Upper lobe of right lung (tissue), 1 donor: ENCODE measurements at places on chromosomes 5 and 9. TPM values are rescaled to one million over a fixed set of nuclear protein-coding genes. Genes with fewer than 3 reads are reported as not detected.
A peak's percentile ranks its signal among the peaks of the same experiment; 100 is the strongest.

- H3K27me3 ChIP-seq, result no peaks in the 10 kb centered on the region
- no peak for DNase-seq
- H3K4me1 ChIP-seq, result peaks cover 4% of the 10 kb centered on the region
- H3K27ac ChIP-seq, result no peak overlapping the region
- H3K36me3 ChIP-seq, result no peaks in the 10 kb centered on the region
- H3K4me3 ChIP-seq, result no peak overlapping the region
Observed at GRCh38 chr5:50856401-50857119, 190.1 kb downstream of the PARP8 start.

GRCh38 chr9:128631636-128632035 lies 25.0 kb downstream of the DYNC2I2 start:
- peaks cover 80% of the 10 kb centered on the region for H3K36me3 ChIP-seq
- peaks cover 30% of the 10 kb centered on the region for H3K4me1 ChIP-seq
- no peak overlapping the region for H3K4me3 ChIP-seq
- no peaks in the 10 kb centered on the region for H3K27me3 ChIP-seq

DNA sequence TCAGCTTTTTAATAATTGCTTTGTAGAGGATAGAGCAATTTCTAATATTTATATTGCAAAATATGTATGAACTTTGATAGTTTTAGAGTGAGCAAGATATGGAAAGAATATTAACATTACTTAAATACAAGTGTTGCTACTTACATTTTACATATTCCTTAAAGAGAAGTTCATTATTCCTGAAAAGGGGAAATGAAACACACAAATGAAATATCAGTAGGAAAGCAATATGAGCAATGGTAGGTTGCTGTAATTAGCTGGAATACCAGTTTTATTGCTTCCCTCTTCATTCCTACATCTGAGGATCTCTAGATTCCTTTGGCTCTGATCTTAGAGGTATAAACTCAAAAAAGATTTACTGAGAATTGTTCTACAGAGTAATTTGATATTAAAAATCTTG lies 414.1 kb downstream of the FAM170A start:
- H3K27ac ChIP-seq, result no peak overlapping the region
- no peak overlapping the region for H3K4me3 ChIP-seq
- DNase-seq, result no peak
- H3K4me1 ChIP-seq, result no peaks in the 10 kb centered on the region

TLR4 gene
- total RNA-seq, result 45.9 TPM

CDKN2B gene
- total RNA-seq, result 31.3 TPM

- H3K4me3 ChIP-seq, result no peak overlapping the region
- no peaks in the 10 kb centered on the region for H3K27me3 ChIP-seq
- H3K4me1 ChIP-seq, result peaks cover 37% of the 10 kb centered on the region
- peak; percentile 34 for DNase-seq
- H3K27ac ChIP-seq, result no peak overlapping the region
- no peaks in the 10 kb centered on the region for H3K36me3 ChIP-seq
Observed at GRCh38 chr5:150593593-150593992, 46.9 kb upstream of the SYNPO start.

DNA sequence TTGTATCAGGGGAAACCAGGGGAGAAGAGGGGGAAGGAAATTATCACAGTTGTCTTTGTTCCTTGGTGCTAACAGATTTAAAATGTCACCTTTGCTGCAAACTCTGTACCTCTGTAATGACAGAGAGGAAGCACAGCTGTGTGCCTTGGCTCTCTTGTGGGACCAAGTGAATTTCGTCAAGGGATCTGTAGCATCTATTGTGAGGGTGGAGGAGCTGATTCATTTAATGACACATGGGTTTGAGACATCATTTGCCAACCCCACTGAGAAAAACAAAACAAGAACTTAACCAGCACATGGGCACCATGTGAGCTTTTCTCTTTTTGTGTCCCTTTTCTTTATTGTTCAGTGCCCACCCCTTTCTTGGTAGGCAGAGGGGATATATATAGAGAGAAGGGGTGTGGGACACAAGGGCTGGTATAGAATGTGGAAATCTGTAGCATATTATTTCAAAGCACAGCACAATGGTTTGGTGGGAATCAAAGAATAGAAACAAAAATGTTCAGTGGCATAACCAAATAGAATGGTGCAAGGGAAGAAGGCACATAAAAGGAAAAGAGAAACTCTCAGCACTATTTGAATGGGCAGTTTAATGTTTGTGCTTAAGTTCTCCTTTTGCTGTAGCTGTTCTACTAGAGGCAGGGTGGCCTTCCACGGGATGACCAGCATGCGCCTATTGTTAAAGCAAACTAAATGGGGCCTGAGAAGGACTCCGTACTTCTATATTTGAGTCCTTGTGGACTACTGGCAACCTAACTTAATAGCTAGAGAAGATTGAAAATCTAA lies 63.3 kb downstream of the LIX1 start:
- H3K4me3 ChIP-seq, result no peak overlapping the region
- no peak for DNase-seq
- H3K4me1 ChIP-seq, result no peaks in the 10 kb centered on the region
- peaks cover 3% of the 10 kb centered on the region for H3K27me3 ChIP-seq

PPP2R2B gene
- total RNA-seq, result 1.2 TPM

PCDHB16 gene
- total RNA-seq, result 4.1 TPM

GRCh38 chr9:87007711-87008366 lies 60.5 kb upstream of the GAS1 start:
- no peaks in the 10 kb centered on the region for H3K4me1 ChIP-seq
- no peaks in the 10 kb centered on the region for H3K36me3 ChIP-seq
- H3K27me3 ChIP-seq, result no peaks in the 10 kb centered on the region
- DNase-seq, result no peak
- H3K27ac ChIP-seq, result no peak overlapping the region
- H3K4me3 ChIP-seq, result no peak overlapping the region

- no peaks in the 10 kb centered on the region for H3K4me1 ChIP-seq
- no peak within 1 kb of the TSS for H3K27ac ChIP-seq
- DNase-seq, result peak; percentile 60
Observed at GRCh38 chr9:136764301-136764891, at the start of gene LCN15. LCN15 (minus strand) TSS chr9:136764518; CDS start chr9:136764488, 30 bp downstream.

GRCh38 chr5:10709409-10709808 lies 51.6 kb downstream of the DAP start:
- no peak overlapping the region for H3K27ac ChIP-seq
- peaks cover 10% of the 10 kb centered on the region for H3K4me1 ChIP-seq
- H3K4me3 ChIP-seq, result no peak overlapping the region
- H3K36me3 ChIP-seq, result peaks cover 4% of the 10 kb centered on the region
- DNase-seq, result no peak

SMIM32 gene
- not detected for total RNA-seq

- no peak for DNase-seq
- H3K27ac ChIP-seq, result no peak overlapping the region
- H3K4me3 ChIP-seq, result no peak overlapping the region
- peaks cover 4% of the 10 kb centered on the region for H3K4me1 ChIP-seq
Observed at GRCh38 chr5:38883842-38884241, 38.0 kb downstream of the OSMR start.

GRCh38 chr5:6603643-6604042 lies 29.2 kb downstream of the NSUN2 start:
- peak; percentile 85 for DNase-seq
- no peak overlapping the region for H3K27ac ChIP-seq
- peaks cover 97% of the 10 kb centered on the region for H3K36me3 ChIP-seq

DNA sequence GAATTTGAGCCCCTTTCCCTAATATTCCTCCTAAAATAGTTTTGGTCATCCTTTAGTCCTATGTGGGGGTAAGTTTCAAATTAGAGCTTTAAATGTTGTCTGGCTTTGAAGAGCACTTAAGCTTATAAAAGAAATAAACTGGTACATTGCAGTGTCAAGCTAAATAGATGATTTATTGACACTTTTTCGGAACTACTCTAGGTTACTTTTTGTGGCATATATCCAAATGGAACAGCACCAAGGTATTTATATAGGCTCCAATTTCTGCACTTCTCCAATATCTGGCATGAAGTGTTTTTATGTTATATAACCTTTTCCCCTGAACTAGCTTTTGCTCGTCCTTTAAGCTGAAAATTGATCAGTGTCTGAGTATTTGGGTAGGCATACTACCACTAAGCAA lies 402.5 kb downstream of the NFIB start:
- H3K4me1 ChIP-seq, result no peaks in the 10 kb centered on the region
- no peak overlapping the region for H3K4me3 ChIP-seq
- H3K36me3 ChIP-seq, result no peaks in the 10 kb centered on the region
- no peaks in the 10 kb centered on the region for H3K27me3 ChIP-seq
- no peak overlapping the region for H3K27ac ChIP-seq

CDK7 gene
- total RNA-seq, result 21.9 TPM
